Stimulated activated naive CD4-positive, alpha-beta T cell (primary cell): ENCODE measurements at places on chromosomes 1 and 21.

DNA sequence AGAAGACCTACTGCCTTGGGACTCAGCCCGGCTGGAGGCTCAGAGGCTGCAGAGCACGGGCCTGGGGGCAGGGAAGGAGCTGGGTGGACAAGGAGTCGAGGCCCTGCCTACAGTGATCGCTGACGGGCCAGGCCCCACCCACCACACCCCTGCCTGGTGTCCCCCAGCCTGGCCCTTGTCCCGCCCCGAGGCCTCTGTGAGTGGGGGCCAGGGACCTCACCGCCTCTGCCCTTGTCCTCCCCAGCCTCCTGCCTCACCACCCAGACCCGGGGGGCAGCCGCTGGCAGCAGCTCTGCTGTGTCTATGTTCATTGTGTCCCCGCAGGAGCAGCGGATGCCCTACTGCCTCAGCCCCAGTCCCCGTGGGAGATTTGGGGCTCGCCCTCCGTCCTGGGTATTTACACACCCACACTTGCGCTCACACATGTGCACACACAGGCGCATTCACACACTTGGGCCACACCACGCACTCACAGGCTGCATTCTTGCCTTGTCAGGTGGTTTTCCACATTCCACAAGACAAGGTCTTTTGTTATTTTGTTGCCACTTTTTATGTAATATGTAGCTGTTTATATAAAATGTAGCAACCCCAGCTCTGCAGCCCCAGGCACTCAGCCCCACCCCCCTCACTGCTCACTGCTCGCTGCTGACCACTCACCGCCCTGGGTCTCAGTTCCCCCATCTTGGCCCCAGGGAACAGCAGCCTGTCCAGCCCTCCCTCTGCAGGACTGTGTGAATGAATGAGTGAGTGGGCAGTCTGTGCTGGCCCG lies 7.3 kb downstream of the PFKL start:
- no peak for DNase-seq

DNA sequence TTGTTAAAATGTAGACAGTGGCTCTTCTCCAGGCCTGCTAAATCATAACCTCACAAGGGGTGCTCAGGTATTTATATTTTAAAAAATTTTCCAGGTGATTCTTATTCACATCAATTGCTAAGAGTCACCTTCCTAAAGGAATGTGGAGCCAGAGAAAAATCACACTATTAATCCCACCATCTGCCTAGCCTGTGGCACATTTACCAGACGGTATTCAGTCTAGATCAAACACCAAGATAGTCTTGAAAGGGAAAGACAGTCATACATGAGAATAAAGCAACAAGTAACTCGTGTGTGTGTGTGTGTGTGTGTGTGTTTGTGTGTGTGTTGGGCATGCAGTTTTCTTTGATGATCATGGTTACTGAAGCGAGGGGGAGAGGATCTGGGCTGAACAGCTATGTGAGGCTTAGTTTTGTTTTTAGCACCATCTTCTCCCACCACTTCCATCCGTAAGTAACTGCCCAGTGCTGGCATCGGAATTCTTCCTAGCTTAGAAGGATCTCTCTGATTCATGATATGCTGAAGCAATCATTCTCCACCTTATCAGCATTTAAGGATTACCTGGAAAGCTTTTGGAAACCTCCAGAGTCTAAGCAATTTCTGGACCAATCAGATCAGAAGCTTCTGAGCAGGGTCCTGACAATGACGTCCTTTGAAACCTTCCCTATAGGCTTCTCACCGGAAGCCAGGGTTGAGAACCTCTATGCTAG lies 2.4 kb upstream of the DPT start:
- no peak for DNase-seq

GRCh38 chr1:226691247-226691646 lies 47.8 kb downstream of the ITPKB start:
- DNase-seq: peak; percentile 44

GRCh38 chr1:222068937-222069336 lies 327.0 kb upstream of the DUSP10 start:
- DNase-seq: no peak

DNA sequence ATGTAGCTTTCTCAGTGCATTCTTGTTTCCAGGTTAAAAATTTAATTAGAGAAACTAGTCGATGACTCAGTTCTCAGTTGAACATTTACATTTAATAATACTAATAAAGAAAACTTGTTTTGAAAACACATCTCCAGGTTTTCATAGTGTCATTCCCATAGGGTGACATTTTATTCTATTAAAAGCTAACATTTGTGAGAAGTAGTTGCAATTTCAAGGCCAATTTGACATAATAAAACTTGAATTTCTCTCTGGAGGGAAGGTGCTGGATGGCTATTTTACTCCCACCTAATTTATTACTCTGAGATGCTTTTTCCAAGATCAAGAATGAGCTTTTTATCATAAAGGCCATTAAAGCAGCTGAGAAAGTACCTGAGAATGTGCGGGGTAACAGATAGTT lies 16.6 kb downstream of the HUNK start:
- no peak for DNase-seq

DNA sequence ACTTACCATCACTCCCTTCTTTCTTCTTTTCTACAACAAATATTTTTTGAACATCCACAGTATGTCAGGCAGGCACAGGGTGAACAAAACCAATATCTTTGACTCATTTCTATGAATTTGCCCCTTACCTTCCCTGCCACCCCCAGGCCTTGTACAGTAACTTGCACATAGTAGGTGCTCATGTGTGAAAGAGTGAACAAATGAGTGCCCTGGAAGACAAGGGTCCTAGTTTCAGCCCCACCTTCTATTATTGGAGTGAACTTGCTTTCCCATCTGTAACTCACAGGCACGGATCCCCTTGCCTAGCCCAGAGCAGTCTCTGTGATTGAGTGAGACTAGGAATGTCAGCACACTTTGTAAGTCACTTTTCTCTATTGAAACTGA lies 12.8 kb downstream of the ZDHHC18 start:
- no peak for DNase-seq

- DNase-seq: no peak
These were observed 3.5 kb downstream of the ITPKB start for GRCh38 chr1:226735576-226735975.

- DNase-seq: no peak
These were observed 321.6 kb upstream of the LRRC7 start for GRCh38 chr1:69246109-69246508.

DNA sequence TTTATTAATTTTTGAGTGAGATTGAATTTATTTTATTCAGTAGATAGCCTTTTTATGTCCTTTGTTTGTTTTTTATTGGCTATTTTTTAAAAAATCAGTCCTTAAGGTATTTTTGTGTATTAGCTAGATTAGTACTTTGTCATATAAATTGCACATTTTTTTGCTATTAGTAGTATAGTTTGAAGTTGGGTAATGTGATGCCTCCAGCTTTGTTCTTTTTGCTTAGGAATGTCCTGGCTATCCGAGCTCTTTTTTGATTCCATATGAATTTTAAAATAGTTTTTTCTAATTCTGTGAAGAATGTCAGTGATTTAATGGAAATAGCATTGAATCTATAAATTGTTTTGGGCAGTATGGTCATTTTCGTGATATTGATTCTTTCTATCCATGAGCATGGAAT lies 80.4 kb downstream of the MAN1A2 start:
- no peak for DNase-seq

DNA sequence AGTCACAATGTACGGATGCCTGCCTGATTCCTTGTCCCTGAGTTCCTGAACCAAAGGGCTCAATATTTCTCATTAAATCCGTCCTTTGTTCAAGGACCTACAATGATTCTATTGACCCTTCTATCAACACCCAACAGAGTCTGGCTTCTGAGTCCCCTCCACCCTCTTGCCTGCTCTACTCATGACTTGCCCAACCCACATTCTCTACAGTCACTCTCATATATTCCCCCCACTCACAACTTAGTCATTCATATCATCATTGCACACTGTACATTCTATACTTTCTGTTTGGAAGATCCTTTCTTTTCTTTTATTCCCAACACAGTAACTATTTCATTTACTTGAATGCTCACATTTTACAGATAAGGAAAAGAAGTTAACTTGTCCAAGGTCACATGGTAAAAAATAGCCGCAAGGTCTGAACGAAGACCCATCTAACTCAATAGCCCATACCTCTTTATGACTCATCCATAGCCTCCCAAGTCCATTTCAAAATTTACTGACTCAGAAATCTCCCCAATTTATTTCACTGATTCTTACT lies 3.6 kb downstream of the OTUD7B start:
- no peak for DNase-seq

DNA sequence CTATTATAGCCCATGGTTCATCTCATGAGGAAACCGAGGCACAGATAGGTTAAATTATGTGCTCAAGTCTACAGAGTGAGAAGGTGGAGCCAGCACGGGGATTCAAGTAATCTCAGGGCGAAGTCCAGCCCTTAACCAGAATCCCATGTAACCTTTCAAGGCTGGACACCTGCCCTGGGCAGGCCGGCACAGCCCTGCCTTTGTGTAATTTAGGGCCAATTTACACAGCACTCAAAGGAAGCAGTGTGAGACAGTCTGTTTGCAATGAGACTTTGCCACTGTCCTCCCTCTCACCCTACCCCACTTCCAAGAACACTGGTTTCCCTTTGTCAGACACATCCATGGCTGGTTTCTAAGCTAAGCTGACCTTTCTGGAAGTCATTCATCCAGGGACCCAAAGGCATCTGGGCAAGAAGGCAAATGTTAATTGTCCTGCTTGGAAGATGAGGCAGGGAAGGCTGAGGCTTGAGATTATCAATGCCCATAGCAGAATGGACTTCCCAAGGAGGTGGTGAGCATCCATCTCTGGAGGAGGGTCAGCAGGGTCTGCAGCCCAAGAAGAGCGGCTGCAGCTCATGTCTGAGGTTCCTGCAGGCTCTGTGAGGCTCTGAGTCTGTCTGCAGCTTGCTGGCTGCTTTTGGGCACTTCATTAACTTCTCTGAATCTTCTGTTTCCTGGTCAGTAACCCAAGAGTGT lies 159.2 kb downstream of the TRABD2B start:
- no peak for DNase-seq

DNA sequence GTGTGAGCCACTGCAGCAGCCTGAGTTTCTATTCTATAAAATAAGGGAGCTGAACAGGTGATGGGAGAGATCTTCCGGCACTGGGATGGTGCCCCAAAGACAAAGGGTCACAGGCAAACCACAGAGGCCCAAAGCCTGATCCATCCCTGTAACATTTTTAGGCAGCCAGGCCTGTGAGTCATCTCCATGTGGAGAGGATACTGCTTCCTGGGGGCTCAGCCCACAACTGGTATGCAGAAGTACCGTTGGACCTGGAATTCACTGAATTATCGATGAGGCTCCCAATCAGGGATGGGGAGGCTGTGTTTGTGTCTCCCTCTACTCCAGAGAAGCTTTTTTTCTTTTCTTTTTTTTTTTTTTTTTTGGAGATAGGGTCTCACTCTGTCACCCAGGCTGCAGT lies 48.8 kb upstream of the WASF2 start:
- DNase-seq: no peak

DNA sequence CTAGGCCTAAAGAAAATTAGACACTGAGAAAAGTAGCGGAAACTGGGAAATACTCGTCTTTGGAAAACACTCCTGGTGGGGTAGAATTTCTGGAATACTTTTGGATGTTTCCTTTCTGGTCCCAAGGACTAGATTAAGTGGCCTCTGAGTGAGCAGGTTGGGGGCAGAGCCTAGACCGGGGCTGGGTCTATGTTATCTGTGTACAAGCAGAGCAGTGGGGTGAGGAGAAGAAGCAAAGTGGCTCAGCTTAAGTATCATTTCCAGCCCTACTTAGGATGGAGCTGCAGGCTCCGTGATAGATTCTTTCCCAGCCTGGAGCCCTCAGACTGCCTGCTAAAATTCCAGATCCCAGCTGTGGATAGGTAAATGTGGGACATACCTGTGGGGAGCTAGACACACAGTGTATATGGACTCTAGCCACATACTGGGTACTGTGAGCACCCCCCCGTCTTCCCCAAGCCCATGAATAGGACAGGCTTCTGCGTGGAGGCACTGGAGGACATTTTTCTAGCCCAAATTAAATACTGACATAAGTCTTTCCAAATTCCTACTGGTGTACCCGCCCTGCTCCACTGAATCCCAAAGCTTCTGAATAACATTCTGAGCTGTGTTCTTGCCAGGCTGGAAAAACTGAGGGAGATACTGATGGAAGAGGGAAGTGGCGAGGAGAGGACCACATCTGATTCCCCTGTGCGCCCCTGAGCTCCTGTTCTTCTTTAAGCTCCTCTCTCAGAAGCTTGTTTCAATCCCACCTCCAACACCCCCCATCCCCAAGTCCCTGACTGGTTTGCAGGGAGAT lies 6.8 kb downstream of the FMOD start:
- no peak for DNase-seq

DNA sequence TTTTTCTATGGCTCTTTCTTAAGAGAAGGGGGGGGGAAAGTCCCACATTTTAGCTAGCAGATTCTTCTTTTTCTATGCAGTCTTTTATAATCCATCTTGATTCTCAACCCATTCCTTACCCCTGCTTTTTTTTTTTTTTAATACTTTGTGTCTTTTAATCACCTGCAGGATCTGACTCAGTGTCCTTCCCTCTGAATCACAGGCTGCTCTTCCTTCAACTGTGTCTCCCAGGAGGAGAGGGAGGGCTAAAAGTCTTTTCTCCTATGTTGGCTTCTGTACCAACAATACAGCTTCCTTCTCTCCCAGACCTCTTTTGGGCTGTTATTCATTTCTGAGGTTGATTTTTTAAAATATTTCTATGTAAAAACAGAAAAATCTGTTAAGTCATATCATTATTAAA lies 686.2 kb downstream of the ADGRL2 start:
- no peak for DNase-seq

DNA sequence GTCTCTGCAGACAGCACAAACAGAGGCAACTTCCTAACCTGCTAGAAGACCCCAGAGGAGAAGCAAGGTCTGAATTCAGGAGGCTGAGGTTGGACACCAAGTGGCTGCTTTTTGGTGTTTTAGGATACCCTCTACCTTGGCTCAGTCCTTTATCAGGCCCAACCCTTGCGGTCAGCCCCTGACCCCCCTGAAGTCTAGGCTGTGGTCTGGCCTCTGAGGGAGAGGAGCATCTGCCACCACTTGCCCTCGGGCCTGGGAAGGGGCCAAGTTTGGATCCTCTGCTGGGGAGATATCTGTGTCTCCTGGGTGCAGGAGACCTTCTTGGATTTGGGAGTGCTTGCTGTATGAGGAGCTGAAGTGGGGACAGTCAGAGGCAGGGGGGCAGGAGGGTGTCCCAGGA lies 21.0 kb downstream of the EDN2 start:
- DNase-seq: no peak

GRCh38 chr1:180528868-180529470 lies 26.6 kb upstream of the ACBD6 start:
- DNase-seq: no peak

- no peak for DNase-seq
These were observed 560.2 kb upstream of the ZRANB2 start for GRCh38 chr1:71640998-71641397.

- no peak for DNase-seq
These were observed 111.9 kb upstream of the KAZN start for GRCh38 chr1:14486401-14487201.

DNA sequence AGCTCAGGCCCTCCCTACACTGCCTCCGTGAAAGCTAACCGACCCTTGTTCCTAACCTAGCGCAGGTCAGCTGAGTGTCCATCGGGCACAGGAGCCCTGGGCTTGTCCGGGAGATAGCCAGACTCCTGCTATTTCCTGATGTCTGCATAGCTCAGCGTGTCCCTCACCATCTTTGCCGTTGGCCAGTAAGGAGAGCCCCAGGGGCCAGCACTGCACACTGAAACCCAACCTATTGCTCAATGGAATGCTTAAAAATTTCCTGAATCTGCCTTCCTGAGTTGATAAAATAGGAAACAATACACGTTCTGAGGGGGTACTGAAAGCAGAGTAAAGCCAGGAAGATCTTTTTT lies 2.2 kb downstream of the RUNX1 start:
- DNase-seq: no peak
